ENCODE measurements at places on chromosomes 5 and 9.
A peak's percentile ranks its signal among the peaks of the same experiment; 100 is the strongest.

GRCh38 chr5:116572350-116573278 is 2.0 kb downstream of the SEMA6A start:
- peak; percentile 37 for DNase-seq

DNA sequence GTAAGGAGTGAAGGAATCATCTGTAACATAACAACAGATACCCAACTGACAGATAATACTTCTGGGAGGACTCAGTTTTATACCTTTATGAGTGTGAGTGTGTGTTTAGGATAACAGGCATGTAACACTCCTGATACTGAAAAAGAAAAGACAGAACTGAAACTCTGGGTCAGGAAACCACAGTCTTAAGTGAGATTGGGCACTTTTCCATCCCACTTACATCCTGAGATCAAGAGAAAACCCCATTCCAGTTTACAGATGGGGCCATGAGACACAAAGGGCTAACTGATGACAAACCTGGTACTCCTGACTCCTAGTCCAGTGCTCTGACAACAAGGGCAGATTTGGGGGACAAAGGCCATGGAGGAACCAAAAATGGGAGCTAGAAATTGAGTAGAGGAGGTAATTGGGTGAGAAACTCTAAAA is 18.0 kb downstream of the IL5 start:
- DNase-seq, result no peak

- DNase-seq, result peak; percentile 32
Observed at GRCh38 chr9:12604164-12604821, 88.9 kb upstream of the TYRP1 start.

DNA sequence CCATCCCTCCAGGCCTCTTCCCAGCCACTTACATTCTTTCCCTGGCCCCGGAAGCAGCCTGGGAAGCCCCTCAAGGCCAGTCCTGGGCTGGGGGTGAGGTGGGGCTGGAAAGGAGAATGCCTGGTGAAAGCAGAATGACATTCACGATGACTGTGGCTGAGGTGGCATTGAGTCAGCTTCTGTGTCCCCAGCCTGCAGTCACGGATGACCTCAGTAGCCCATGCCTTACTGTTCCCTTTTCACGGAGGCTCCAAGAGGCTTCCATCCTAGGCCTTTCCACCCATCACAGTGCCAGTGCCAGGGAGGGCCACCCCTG is 2.7 kb downstream of the PRDM12 start:
- no peak for DNase-seq

DNA sequence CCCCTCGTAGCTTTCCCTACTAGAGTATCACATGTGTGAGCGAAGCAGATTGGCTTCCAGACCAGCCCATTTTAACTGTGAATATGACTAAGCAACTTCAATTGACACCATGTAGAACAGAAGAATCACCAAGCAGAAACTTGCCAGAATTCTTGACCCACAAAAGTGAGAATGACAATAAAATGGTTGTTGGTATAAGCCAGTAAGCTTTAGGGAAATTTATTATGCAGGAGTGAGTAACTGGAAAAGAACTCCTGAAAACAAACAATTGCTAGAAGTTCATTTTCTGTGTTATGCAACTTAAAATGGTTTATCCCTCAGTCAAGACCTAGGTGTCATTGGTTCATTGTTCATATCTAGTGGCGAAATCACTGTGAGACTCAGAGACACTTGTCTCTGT is 303.1 kb downstream of the DMRT2 start:
- no peak for DNase-seq

DNA sequence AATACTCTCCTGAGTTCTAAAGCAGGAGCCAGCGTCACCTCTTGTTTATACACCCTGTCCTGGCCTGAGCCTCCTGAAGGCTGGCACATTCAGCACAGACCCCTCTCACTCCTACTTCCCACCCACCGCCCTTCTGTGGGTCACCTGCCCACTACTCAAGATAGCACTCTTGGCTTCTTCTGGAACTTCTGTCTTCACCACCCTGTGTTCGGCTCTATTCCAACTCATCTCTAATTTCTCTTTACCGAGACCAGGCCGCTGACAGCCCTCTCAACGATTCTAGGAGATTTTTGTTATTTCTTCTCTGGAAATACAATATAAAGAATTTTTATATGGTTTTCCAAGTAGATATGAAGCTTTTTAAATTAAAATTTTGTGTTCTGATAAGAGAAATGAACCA is 57.4 kb downstream of the IRF1 start:
- DNase-seq, result no peak

- DNase-seq, result no peak
Observed at GRCh38 chr9:104304925-104305324, 199.1 kb upstream of the OR13F1 start.

DNA sequence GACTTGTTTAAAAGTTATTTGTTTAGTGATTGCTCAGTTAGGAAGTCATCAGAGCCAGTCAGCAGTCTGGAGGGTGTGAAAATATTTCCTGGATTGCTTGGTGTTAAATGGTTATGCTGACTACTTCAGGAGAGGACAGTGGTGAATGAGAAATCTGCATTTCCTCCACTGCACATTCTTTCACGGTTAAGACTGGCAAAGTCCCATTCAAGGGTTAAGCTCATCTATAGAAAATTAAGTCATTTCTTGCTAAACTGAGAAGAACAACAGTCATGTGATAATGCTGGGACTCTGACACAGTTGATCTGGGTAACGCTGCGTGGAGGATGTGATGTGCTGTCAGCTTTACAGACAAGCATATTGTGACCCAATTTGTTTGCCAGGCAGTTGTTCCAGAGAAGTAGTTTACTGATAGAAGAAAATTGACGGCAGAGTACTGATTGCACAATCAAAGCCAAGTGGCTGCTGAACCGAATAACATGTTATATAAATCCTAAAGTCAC is 80.4 kb downstream of the GRAMD2B start:
- peak; percentile 66 for DNase-seq

DNA sequence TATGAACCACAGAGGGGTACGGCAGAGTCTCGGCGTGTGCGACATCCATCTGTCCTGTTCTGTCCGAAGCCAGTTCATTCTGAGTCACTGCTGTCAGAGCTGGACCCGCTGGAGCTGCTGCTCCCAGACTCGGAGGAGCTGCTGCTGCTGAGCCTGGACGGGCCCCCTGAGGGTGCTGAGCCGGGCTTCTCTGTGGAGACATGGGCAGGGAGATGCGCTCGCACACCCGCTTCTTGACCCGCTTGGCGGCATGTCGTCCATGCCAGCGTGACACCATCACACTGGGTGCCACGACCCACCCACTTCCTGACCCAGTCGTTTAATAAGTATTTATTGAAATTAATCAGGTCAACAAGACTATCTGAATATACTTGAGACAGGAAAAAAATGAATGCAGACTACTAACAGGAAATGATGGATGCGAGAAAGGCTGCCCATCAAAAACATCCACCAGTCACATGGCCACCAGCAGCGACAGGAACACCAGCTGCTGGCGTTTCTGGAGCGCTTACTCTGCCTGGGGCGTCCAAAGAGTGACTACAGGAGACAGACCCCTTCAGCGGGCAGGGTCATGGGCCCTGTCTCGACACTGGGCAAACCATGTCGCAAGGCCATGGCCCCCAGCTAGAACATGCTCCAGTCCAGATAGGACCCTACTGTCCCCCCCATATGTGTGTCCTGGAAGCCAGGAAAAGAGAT is 8.4 kb downstream of the BRD3OS start:
- DNase-seq, result no peak

DNA sequence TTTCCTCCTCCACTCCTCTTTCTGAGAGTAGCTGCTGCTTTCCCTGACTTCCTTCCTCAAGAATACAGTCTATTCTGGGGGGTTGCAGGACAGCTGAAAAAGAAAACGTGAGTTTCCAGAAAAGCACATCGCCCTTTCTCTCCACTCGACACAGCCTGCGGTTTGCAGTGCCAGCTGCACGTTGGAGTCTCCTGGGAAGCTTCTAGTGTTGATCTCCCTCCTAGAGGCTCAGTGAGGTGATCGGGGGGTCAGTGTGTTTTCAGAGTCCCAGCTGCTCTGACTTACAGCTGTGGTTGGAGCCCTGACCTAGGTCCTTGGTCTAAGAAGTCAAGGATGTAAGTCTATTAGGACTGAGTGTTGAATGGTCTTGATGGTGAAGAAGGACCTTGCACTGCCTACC is 25.0 kb upstream of the SUSD3 start:
- no peak for DNase-seq

DNA sequence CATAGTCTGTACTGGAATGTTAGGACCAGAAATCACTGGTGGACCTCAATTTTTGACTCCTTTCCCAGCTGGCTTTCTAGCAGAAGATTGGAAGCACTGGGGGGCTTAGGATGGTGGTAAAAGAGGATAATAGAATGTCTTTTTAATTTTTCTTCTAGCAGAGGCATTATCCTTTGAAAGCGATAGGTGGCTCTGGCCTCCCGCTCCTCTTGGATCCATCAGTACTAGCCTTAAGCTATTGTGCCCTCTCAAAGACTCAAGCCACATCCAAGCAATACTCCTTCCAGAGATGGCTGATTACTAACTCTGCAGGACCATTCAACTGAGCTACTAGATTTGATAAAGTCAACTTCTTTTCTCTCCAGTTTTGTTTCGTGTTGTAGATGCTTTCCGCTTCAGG is 610.6 kb downstream of the CDH12 start:
- peak; percentile 0 for DNase-seq

DNA sequence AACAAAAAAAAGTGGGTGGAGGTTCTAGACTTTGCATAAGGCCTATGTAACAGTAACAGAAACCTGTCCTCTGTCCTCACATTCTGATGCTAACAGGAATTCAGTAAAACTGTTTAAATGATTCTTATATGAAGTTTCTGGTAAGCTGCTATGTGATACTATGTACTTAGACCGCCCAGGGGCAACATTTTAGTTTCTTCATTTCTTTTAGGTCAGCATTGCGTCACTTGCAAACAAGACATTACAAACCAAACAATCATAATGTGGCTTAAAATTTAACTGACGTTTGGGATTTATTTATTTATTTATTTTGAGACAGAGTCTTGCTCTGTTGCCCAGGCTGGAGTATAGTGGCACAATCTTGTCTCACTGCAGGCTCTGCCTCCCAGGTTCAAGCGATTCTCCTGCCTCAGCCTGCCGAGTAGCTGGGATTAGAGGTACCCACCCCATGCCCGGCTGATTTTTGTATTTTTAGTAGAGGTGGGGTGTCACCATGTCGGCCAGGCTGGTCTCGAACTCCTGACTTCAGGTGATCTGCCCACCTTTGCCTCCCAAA is 44.3 kb downstream of the TENT4A start:
- DNase-seq, result no peak

GRCh38 chr5:395156-395920 is 47.6 kb upstream of the EXOC3 start:
- no peak for DNase-seq

DNA sequence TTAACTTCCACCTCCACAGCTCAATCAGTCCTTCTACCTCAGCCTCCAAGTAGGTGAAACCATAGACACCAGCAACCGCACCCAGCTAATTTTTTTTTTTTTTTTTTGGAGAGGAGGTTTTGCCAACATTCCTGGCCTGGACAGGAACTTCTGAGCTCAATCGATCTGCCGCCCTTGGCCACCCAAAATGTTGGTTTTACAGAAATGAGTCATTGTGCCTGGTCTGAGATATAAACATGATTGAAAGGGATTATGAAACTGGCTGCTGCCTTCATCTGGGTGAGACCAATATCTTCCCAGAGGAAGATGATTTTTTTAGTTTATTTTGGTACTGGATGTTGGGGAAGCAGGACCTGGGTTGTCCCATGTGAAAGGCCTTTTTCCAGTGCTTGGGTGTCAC is 9.2 kb downstream of the TAF11L12 start:
- DNase-seq, result no peak

DNA sequence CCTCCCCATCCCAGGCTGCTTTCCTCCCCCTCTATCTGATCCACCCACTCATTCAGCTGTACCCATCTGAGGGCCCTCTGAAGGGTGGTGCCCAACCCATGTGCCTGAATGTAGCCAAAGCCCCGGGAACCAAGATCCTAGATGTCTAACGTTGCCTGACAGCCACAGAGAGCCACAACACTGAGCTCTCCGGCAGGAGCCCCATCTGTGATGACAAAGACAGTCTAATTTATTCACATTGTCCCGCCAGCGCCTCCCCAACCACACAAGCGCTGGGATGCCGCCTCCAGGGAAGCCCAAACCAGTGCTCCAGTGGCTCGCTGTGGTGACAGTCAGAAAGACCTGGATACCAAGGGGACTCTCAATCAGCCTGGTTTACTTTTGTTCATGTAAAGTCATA is 8.4 kb downstream of the IGFBPL1 start:
- no peak for DNase-seq

DNA sequence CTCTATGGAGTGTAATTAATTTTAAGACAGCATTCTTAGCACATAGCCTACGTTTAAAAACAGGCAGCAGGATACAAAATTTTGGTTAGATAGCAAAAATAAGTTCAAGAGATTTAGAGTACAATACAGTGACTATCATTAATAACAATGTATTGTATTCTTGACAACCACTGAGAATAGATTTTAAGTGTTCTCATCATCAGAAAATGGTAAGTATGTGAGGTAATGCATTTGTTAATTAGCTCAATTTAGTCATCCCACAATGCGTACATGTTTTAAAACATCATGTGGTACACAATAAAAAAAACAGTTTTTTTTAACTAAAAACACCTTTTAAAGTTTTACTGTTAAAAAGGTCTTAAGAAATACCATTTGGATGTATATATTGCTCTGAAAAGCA is 94.2 kb downstream of the MUSK start:
- DNase-seq, result no peak

- no peak for DNase-seq
Observed at GRCh38 chr5:12659686-12660085, 755.4 kb upstream of the CTNND2 start.

DNA sequence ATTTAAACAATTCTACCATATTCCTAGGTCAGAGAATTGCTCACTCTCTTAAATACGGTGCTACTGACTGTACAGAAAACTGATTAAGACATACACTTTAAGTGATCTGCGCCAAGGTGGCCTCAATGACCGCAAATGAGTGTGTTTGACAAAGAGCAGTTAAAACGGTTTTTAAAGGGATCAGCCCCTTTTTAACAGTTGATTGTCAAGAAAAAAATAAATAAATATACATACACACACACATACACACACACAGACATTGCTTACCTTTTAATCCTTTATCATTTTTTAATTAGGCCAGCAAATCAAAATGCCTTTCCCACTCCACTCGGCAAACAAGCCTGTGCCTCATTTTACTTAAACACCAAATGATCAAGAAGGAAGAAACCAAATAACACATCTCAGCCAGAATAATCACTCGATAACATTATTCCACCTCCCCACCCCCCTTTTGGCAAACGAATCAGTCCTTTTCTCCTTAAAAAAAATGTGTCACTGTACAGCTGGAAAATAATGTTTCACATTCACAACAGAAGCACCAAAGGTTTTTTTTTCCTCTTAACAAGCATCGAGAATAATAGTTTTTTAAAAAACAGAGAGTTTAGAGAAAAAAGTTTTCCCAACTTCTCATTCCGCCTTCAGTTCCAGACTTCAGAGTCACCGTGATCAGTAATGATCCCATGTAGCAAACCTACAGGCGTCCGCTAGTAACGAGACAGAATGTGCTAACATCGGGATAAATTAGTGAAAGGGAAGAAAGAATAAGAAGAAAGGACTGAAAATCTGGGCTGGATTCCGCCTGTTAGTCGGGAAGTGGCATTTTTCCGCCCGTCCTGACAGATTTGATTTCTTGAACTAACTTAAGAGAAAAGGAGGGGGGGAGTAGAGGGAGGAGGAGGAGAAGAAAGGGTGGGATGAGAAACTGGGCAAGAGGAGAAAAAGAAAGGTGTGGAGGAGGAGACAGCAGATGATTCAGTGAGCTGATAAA is at the start of gene ZNF608:
ZNF608 (minus strand) TSS at position 712 of the 988 bp plus-strand sequence. CDS start 1,650 bp downstream, outside the sequence.
- DNase-seq, result peak; percentile 85

Data from foreskin melanocyte (primary cell).